ENCODE measurements at places on chromosomes 11 and 22.

DNA sequence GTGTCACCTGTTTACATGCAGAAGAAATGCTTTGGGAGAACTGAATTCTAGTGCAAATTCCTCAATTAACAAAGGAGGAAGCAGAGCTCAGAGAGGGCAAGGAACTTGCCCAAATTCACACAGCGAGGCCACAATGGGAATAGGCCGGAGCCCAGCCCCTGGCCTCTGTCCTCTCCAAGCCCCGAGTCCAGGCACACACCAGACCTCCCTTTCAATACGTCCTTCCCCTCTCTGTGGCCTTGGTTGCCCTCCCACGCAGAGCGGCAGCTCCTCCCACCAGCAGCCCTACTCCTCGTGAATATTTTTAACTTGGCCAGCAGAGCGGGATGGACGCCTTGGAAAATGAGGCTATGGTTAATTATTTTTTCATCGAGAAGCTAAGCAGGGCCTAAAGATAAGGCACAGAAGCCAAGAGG is 1.6 kb upstream of the CARD10 start:
- no peak for DNase-seq

- no peak for DNase-seq
Observed at GRCh38 chr11:114008331-114008730, 33.4 kb downstream of the HTR3A start.

DNA sequence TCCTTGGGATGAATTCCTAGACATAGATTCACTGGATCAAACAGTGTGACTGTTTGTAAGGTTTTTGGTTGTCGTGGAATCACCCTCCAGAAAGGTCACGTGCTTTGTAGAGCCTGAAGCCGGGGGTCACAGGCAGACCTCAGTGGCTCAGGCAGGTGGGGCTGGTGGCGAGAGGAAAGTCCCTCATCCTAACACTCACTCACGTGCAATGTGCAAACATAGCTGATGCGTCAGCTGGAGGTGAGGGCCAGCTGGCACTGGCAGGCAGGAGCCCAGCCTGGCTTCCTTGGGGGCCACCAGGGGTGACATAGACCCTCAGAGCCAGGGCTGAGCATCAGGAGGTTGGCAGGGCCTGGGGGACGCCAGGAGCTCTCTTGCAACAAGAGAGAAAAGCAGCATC is 90.0 kb downstream of the ARHGAP8 start:
- DNase-seq: no peak

GRCh38 chr22:36580846-36581245 is 51.9 kb upstream of the EIF3D start:
- DNase-seq: no peak

DNA sequence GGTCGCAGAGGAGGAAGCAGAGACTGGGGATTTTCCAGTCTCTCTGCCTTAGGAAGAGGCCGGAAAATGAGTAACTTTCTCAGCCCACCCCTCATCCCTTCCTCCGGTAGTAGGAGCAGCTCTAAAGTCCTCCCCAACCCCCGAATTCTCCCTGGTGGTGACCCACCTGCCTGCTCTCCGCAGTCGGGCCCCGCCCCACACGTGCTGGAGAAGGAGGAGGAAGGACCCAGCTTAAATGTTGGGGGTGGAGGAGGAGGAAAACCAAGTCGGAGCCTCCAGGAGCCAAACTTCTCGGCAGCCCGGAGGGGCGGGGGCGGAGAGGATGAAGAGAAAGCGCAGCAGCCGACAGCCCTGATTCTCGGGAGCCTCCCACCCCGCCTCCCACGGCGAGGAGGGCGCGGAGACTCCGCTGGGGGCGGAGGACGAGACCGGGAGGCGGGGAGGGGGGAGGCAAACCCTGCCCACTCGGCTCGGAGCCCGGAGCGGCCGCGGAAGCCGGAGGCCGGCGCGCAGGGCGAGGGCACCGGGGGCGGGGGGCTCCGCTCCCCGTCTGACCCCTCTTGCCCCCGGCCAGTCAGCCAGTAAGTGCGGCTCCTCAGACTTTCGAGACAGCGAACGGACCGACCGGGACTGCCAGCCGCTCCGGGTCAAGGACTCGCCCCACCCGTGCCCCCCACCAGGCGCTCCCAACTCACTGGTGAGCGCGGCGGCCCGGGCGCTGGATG is at the start of gene TPBGL:
Gene TPBGL (plus strand): TSS at position 464 of the 725 bp plus-strand sequence. CDS start 276 bp downstream, outside the sequence.
- no peak for DNase-seq

DNA sequence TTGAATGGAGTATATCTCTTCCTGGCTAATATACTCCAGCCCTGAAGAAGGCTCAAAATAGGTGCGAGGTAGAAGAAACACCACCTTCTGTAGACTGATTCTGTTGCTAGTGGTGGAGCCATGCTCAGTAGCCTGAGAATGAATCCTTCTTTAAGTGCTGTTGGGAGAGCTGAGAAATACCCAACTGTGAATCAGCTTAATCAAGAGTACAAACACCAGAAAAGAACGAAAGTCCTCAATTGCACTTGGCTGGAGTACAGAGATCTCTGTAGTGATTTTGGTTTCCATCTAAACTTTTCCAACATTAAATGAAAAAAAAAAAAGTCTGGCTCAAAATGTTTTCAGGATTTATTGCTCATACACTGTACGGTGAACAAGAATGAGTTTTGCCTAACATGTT is 619.1 kb downstream of the METTL15 start:
- no peak for DNase-seq

DNA sequence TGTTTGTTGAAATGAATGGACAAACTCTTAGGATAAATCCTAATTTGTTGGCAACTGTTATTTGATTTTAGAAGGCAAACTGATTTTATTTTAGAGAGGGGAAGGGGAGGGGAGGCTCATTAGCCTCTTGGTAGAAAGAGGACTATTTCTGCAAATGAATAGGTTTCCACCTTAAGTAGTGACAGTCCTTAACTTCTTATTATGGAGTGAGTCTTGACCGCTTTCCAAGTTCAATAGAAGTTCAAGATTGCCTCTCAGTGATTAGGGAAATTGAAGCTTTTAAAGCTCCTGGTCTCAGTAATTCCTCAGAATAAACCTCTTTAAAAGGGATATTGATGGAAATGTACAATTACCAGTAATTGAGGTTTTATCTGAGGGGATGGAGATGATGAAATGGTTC is 55.7 kb downstream of the PANX1 start:
- DNase-seq: no peak

DNA sequence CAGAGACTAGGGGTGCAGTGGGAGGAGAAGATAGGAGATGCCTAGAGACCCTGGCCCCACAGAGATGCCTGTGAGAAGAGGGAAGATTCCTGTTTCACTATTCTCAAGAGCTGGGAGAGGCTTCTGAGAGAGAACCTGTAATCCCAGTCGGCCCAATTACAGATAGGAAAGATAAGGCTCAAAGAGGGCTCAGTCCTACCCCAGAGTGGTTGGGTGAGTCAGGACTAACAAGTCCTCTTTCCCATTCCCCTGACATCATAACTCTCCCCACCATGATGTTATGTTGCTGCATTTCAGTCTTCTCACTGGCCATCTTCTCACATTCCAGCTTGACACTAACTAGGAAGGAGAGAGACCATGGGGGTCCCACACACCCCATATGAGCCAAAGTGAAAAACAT is 17.9 kb downstream of the ARHGEF12 start:
- no peak for DNase-seq

- DNase-seq: no peak
Observed at GRCh38 chr22:33535937-33536875, 384.1 kb downstream of the LARGE1 start.

DNA sequence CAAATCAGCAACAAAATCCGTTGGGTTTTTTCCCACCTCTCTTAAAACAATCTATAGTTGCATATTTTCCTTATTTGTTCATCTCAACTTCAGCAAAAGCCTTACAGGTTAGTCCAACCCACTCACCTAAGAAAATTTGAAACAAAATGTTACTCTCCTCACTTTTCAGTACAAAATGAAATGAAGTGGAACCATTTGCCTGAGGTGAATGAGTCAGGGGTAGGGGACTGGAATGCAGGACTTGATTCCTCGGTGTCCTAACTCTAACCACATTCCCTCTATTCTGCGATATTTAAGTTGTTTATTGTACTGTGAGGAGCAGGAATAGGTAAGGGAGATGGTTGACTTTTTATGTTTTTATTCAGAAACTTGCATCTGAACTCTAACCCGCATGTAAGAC is 16.4 kb downstream of the ATP5MG start:
- DNase-seq: no peak

GRCh38 chr22:26845021-26845743 is 187.8 kb downstream of the MIAT start:
- DNase-seq: no peak

GRCh38 chr22:17143101-17143500 is 16.0 kb downstream of the HDHD5 start:
- no peak for DNase-seq

DNA sequence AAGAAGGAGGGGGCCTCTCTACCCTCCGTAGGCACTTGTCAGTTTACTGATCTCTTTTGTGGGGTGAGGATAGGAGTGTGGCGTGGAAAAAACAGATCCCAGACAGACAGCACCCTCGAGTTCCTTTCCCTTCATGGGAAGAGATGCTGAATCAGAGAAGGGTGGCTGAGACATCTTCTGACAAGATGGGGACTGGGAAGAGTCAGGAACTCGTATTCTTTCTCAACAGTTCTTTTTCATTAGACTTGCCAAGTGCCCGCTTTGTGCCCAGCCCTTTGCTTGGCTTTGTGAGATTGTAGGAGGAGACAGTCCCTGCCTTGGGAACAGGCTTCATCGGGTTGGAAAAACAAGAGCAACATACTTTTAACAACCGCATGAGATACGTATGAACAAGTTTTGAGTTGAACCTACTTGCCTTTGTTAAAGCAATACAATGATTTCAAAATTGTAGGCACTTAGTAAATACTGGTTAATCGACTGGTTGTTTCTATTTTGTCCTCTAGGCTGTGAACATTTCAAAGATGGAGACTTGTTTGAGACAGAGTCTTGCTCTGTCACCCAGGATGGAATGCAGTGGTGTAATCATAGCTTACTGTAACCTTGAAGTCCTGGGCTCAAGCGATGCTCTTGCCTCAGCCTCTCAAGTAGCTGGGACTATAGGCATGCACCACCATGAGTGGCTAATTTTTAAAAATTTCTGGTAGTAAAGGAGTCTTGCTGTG is 1.1 kb downstream of the RRM1 start:
- no peak for DNase-seq

DNA sequence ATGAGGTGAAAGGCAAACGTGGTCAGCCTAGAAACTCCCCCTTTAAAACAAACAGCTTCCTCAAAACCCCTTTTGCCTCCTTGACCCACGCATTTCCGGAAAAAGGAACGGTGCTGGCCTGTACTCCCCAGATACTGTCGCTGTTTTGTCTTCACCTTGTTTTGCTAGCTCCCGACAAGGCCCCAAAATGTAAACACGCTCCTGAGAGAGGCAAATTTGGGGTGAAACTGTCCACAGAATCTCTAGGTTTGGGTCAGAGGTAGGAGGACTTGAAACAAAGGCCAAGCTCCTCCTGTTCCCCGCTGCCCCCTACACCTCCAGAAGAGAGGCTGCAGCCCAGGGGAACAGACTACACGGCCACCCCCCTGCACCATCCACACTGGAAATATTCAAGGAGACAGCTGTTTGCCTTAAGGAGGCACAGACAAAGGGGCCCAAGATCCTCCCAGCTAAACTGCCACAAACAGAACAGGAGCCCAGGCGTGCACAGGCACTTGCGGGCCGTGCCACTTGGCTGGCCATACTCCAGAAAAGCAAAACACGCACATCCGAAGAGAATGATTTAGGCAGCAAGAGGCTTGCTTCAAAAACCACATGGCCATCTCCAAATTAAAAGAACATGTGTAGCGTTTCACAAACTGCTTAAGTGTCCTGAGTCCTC is 160.5 kb upstream of the GRK3 start:
- no peak for DNase-seq

- DNase-seq: no peak
Observed at GRCh38 chr22:47854251-47854650, 1091.8 kb downstream of the TBC1D22A start.

DNA sequence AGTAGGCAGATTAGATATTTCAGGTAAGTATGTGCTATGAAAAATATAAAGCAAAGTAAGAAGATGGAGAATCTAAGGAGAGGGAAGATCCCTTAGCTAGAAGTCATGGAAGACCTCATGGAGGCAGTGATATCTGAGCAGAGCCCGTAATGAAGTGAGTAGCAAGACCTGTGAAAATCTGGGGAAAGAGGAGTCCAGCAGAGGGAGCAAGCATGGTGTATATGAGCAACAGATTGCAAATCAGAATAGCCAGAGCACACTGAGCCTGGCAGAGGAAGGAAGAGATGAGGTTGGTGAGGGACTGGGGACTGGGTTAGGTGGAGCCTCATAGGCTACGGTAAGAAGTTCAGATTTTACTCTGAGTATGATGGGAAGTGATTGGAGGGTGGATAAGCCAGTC is 9.4 kb downstream of the LHFPL7 start:
- DNase-seq: no peak

DNA sequence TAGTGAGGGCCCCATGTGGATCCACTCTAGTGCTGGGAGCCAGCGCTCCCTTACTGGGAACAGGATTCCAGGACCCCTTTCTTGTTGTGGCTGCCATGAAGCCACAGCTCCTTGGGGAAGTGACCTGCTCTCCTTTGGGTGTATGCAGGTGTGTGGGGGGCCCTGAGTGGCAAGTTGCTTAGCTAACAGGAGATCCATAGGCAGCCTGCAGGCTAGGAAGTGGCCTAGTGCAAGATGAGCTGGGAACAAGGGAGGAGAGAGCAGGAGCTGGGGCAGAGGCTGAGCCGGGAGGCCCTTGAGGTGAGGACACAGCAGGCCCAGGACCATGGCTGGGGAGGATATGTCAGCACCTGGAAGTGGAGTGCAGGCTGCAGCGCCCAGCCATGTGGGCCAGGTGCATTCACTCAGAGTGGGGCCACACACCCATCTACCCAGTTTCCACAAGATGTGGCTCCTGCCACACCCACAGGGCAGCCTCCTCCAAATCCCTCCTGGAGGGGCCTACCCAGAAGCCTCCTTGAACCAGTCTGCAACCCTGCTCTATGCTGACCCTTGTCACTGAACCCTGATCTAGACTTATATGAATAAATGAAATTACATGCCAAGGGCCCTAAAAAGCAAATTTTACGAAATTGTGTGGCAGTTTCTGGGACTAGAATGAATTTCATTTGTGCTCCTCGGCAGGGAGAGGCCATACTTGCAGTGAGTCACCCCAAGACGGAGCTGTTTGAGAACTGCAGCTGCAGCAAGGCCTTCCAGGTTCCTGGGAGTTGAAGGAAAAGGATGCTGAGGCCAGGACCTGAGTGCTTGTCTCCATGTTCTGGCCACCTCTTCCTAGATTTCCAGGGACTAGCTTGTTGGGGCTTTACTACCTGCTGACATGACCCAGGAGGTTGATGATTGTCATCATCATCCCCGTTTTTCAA is 3.2 kb downstream of the THAP7 start:
- DNase-seq: no peak

GRCh38 chr11:102546427-102546826 is 15.9 kb upstream of the MMP7 start:
- DNase-seq: no peak

GRCh38 chr11:1230121-1230455 is 7.2 kb downstream of the MUC5B start:
- no peak for DNase-seq

- DNase-seq: no peak
Observed at GRCh38 chr11:1979607-1980006, 18.0 kb downstream of the H19 start.

Measured in breast epithelium (tissue), 4 donors.